Fibroblast of the conjunctiva (primary cell): ENCODE measurements at places on chromosomes 5 and 9.

DNA sequence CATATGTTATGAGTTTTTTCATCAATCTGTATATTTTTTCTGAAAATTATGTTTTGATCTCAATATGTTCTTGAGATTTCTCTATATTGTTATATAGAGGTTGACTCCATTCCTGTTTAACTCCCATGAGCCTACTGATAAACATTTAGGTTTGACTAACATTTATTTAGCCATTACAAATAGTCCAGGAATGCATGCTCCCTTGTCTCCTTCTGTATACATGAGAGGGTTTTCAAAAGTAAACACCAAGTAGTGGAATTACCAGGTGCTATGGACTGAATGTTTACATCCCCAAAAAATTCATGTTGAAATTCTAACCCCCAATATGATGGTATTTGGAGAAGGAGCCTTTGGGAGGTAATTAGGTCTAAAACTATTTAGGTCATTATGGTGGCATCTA lies 3.5 kb upstream of the OR5C1 start:
- no peak for DNase-seq

DNA sequence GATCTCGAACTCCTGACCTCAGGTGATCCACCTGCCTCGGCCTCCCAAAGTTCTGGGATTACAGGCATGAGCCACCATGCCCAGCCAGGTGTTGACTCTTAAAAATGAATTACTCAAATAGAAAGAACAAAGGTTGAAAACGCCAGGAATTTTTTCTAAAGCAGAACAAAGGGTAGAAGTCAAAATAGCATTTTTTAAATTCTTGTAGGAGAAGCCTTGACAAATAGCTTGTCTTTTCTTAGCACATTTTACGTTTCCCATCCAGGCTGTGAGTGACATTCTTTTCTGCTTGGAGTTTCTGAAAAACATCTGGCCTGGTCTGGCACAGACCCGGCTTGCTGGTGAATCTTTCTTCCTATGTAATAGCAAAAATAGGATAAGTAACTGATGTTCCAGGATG lies 169.4 kb upstream of the ZNF462 start:
- no peak for DNase-seq

DNA sequence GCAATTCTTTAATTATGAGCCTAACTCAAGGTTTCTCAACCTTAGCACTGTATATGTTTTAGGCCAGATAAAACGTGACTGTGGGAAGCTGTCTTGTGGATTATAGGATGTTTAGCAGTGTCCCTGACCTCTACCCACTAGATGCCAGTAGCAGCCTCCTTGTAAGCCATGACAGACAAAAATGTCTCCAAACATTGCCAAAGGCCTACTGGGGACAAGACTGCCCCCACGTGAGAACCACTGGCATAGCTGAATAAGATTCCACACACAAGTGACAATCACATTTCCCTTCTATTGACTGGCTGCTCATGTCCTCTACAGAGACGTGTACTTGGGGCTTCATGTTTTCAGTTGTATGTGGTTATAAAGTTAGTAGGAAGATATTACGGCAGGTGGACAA lies 55.4 kb downstream of the GOLM1 start:
- DNase-seq = no peak

GRCh38 chr9:33917036-33917435 lies 100.1 kb downstream of the UBE2R2 start:
- no peak for DNase-seq

- no peak for DNase-seq
These were observed 60.0 kb downstream of the SHB start for GRCh38 chr9:38009035-38009501.

DNA sequence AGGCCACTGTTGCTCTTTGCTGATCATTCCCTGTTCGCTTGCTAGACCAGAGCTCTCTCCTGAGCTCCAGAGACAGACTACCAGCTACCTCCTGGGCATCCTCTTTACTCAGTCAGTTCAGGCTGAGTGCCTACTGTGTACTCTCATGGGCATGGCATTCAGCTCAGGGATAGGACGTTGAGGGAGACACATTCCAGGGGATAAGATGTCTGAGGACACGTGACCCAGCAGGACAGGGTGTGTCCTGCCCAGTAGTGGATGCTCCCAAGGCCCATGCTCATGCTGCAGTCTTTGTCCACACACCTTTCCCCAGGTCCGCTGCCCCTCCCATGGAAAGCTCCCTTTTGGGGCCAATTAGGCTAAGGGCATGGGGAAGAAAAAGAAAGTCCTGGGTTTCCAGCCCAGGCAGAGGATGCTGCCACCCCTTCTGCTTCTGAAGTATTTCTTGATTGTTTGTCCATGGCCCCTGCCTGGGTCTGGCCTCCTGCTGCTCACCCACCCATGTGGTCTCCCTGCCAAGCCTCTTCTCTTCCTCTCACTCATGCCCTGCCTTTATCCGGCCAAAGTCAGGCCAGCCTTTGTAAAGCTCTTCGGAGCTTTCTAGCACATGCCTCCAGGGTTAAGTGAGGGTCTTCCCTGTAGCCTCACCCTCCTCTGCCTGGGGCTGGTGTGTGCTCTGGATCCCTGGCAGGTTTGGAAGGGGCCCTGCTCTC lies 60.5 kb upstream of the PITX1 start:
- no peak for DNase-seq

- no peak for DNase-seq
These were observed 367.7 kb upstream of the PRR16 start for GRCh38 chr5:120096413-120096812.

- DNase-seq = no peak
These were observed 181.7 kb upstream of the RIOK2 start for GRCh38 chr5:97364731-97365130.

- DNase-seq = no peak
These were observed 2.1 kb downstream of the ARSI start for GRCh38 chr5:150300496-150301169.

- DNase-seq = no peak
These were observed 18.1 kb downstream of the TCF7 start for GRCh38 chr5:134132372-134133187.

GRCh38 chr9:136644593-136645351 lies 17.9 kb upstream of the EGFL7 start:
- no peak for DNase-seq

GRCh38 chr9:124415852-124416484 lies 726 bp upstream of the PSMB7 start:
- no peak for DNase-seq

- no peak for DNase-seq
These were observed 89.9 kb upstream of the FBXW11 start for GRCh38 chr5:172096207-172096940.

GRCh38 chr5:16477541-16477940 lies 11.9 kb upstream of the ZNF622 start:
- DNase-seq = no peak

DNA sequence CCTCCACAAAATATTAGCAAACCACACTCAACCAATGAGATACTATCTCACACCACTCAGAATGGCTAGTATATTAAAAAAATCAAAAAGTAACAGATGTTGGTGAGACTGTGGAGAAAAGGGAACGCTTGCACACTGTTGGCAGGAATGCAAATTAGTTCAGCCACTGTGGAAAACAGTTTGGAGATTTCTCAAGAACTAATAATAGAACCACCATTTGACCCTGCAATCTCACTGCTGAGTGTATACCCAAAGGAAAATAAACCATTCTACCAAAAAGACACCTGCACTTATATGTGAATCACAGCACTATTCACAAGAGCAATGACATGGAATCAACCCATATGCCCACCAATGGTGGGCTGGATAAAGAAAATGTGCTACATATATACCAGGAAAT lies 393.5 kb downstream of the PDE4D start:
- DNase-seq = no peak

- no peak for DNase-seq
These were observed 31.0 kb downstream of the MTREX start for GRCh38 chr5:55338810-55339243.

- peak; percentile 97 for DNase-seq
These were observed 136.5 kb upstream of the ABCA1 start for GRCh38 chr9:105064248-105065097.

GRCh38 chr5:84680908-84681307 lies 296.2 kb upstream of the EDIL3 start:
- no peak for DNase-seq

DNA sequence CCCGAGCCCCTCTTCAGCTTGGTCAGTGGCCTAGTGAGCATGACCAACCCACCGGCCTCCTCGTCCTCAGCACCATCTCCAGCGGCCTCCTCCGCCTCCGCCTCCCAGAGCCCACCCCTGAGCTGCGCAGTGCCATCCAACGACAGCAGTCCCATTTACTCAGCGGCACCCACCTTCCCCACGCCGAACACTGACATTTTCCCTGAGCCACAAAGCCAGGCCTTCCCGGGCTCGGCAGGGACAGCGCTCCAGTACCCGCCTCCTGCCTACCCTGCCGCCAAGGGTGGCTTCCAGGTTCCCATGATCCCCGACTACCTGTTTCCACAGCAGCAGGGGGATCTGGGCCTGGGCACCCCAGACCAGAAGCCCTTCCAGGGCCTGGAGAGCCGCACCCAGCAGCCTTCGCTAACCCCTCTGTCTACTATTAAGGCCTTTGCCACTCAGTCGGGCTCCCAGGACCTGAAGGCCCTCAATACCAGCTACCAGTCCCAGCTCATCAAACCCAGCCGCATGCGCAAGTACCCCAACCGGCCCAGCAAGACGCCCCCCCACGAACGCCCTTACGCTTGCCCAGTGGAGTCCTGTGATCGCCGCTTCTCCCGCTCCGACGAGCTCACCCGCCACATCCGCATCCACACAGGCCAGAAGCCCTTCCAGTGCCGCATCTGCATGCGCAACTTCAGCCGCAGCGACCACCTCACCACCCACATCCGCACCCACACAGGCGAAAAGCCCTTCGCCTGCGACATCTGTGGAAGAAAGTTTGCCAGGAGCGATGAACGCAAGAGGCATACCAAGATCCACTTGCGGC lies 1.8 kb downstream of the EGR1 start:
- no peak for DNase-seq

GRCh38 chr9:35871545-35871944 lies 1.3 kb upstream of the OR13J1 start:
- no peak for DNase-seq

DNA sequence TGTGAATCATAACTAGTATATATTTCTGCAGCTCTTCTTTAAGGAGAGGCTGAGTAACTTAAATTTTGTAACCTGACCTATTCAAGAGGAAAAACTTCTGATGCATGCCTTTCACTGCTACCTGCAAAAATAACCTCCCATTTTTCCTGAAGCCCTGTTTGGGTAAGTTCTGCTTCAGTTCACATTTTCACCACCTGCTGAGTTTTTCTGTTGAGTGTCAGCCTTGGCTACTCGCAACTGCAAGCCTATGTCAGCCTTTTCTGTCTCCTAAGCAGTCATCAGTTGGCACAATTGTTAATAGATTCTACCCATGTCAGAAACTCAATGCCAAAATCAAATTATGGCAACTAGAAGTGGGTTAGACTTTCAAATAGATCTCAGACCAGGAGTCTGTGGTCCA lies 8.2 kb upstream of the TNFAIP8 start:
- DNase-seq = no peak

- no peak for DNase-seq
These were observed 46.8 kb upstream of the GRAMD2B start for GRCh38 chr5:126376443-126376842.

DNA sequence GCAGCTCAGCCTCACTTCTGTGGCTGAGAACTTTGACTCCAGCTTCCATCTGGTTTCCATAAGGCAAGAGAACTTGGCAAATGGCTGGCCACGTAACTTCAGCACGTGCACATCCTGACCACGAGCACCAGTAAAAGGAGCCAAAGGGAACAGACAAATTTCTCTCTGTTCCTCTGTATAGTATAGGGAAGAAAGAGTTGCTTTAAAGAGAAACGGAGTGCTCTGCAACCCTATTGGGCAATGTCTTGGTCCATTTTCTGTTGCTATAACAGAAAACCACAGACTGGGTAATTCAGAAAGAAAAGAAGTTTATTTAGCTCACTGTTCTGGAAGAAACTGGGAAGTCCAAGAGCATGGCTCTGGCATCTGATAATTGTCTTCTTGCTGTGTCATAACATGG lies 558.7 kb downstream of the ACTL7B start:
- DNase-seq = peak; percentile 96

DNA sequence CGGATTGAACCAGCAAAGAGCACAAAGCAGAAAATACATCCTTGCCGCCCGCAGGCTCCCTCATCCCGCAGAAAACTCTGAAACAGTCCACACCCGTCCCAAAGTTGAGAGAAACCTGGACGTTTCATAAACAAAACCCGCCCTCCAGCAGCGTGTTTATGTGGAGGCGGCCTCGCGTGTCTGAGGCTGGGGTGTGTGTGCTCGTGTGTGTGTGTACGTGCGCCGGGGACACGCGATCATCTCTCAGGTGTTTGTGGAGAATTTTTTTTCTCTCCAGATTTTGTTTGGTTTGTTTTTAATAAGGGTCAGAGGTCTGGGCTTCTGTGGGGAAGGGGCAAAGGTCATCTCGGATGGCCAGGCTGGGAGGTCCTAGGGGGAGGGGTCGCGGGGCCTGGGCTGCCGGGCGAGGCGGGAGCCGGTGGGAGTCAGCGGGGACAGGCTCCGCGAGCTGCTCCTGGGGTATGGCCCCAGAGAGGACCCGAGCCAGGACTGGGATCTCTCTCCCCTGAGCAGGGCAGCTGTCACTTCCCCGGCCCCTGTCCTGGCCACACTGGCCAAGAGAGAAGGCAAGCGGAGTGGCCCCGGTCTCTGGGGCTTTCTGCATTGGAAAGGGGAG lies 206.4 kb downstream of the C9orf50 start:
- DNase-seq = no peak

- no peak for DNase-seq
These were observed 176.4 kb downstream of the ARRDC3 start for GRCh38 chr5:91206734-91207133.

- no peak for DNase-seq
These were observed 106.4 kb upstream of the DHFR start for GRCh38 chr5:80761176-80761575.
